CD4-positive, alpha-beta T cell treated with Interleukin-12 subunit alpha and Interleukin-12 subunit beta, for 1 hour (primary cell): ENCODE measurements at places on chromosomes 5 and 9.

- no peak for DNase-seq
Observed at GRCh38 chr9:113673726-113674125, 202.4 kb upstream of the ZNF618 start.

DNA sequence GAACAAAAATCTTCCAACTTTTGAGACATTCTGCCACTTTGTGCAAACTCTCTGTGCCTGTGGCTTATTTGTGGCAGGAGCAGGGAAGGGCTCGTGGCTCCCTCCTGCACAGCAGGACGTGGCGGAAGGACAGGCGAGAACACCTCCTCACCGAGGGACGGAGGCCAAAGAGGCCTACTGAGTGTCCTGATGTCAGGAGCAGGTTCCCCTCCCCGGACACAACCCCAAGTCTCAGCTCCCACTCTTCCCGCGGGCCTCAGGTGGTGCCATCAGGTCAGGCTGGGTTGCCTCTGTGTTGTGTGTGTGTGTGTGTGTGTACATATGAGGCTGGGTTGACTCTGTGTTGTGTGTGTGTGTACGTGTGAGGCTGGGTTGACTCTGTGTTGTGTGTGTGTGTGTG is 136.8 kb upstream of the LPCAT1 start:
- DNase-seq: no peak

DNA sequence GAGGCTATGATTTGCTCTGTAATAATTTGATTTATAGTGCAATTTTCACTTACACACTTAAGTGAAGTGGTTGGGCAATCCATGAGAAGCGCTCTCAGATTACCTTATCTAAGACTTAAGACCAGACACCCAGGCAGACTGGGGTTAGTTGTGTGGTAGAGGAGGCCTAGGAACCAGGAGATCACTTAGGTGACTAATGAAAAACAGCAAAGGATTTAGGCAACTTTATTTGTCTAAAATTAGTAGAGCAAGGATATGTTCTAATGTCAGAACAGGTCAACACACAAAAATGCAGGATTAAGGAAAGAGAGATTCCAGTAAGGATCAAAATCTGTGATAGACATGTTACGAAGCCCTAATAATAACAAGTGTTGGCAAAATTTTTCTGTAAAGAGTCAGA is 913.8 kb downstream of the TLE1 start:
- no peak for DNase-seq

- no peak for DNase-seq
Observed at GRCh38 chr9:100474082-100474923, 1.4 kb downstream of the TMEFF1 start.

DNA sequence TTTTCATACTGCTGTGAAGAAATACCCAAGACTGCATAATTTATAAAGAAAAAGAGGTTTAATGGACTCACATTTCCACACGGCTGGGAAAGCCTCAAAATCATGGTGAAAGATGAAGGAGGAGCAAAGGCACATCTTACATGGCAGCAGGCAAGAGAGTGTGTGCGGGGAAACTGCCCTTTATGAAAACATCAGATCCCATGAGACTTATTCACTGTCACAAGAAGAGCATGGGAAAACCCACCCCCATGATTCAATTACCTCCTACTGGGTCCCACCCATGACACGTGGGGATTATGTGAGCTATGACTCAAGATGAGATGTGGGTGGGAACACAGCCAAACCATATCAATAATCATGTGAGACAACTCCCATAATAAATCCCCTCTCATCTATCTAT is 8.7 kb downstream of the TTC39B start:
- no peak for DNase-seq

- no peak for DNase-seq
Observed at GRCh38 chr5:83524345-83524744, 52.8 kb downstream of the VCAN start.

DNA sequence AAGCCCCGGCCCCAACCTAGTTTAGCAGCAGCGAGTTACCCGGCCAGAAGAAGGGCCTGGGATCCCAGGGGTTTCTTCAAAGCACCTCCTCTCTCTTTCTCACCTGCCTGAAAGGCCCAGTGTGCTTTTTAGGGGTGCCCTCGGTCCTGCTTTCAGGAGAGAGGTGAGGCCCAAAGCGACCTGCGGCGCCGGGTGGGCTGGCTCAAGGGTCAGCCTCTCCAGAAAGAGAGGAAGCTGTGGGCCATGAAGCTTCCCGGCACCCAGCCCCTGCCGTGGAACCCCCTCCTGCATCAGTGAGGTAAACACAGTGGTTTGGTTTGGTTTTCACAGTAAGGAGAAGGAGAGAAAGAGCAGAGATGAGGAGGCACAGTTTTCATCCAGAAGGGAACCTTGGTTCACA is 4.3 kb downstream of the FOXB2 start:
- DNase-seq: no peak

GRCh38 chr5:149144637-149145036 is 3.3 kb downstream of the ABLIM3 start:
- no peak for DNase-seq

- DNase-seq: no peak
Observed at GRCh38 chr5:16992006-16992405, 55.9 kb upstream of the MYO10 start.

DNA sequence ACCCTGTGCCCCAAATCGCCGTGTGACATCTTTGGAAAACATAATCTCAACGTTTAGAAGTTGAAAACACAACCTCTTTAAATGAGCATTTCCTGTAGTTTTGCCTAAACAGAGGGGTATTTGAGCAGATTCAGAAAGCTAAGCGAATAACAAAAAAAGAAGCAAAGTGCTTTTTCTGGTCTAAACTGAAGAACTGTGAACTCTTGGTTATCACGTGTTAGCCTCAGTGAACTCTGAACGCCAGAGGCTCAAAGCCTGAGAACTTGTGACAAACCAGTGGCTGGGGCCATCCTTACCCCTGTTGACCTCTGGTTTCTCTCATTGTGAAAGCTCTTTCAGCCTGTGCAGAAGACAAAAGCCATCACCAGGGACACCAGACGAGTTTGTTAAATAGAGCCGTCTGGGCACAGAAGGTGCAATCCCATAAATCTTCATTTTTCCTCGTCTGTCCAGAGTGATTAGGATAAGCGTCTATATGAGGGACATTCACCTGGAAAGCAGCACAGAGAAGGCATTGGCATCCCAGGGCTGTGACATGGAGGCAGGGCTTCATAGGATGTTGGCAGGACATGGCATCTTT is 61.4 kb upstream of the ICE1 start:
- DNase-seq: no peak

GRCh38 chr5:147611483-147611882 is 101.6 kb upstream of the DPYSL3 start:
- DNase-seq: no peak

GRCh38 chr9:79129865-79130480 is 441.8 kb upstream of the TLE4 start:
- no peak for DNase-seq

DNA sequence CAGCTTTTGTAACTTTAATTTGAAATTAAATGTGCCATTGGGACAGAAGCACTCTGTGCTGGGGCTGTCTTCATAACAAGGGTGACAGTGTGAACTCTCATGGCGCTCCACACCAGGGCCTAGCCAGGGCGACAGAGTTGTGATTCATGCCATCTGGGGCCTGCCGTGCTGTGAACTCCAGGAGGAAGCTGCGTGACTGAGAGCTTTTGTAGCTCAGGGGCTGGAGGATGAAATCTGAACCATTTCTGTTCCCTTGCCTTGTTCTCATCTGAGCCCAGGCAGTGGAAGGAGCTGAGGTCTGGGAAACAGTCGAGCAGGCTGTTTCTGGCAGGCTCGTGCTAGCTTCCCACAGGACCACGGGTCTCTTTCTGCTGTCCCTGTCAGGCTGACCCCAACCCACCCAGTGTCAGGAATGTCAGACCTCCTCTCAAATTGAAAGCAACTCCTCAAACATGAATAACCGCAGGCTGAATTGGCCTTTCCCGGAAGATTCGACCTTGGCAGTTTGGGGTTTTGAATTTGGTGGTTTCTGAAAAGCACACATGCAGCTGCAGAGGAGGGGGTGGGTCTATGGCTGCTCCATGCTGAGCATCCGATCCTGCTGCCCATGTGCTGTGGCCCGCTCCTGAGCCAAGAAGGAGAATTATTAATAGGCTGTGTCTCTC is 69.2 kb upstream of the RPS23 start:
- DNase-seq: no peak

DNA sequence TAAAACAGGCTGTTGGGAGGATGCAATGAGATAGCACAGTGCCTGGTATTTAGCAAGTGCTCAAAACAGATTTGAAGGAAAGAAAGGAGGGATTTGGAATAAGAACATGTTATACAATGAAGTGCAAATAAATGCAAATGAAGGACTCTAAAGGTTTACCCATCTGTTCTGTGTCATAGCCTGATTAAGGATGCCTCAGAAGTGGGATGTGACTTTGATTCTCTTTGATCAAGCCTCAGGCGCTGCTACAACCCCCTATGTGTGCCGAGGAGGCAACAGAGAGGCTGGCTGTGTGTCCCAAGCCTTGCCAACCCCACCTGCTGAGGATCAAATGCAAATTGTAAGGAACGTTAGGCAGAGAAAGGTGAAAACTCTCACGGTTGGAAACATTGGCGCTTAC is 27.2 kb downstream of the GGTA1 start:
- no peak for DNase-seq

- DNase-seq: no peak
Observed at GRCh38 chr5:68641211-68641610, 425.7 kb downstream of the PIK3R1 start.

DNA sequence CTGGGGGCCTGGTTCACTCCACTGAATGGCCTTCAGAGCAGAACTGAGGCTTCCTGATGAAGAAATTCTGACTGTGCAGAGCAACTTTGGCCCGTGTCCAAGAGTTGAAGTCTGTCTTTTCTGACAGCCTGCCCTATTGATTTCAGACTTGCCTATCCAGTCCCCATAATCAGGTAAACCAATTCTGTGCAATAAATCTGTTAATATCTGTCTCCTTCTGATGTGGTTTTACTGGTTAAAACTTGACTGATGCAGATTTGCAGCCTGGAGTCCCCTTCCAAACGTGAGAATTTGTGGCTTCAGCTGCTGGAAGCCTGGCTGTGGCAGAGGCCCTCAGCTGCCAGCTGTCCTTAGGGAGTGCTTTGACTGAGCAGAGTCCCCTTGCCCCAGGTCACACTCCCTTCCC is 283.9 kb upstream of the ANKRD55 start:
- DNase-seq: peak; percentile 24

- DNase-seq: no peak
Observed at GRCh38 chr5:39024005-39024404, 50.2 kb downstream of the RICTOR start.

DNA sequence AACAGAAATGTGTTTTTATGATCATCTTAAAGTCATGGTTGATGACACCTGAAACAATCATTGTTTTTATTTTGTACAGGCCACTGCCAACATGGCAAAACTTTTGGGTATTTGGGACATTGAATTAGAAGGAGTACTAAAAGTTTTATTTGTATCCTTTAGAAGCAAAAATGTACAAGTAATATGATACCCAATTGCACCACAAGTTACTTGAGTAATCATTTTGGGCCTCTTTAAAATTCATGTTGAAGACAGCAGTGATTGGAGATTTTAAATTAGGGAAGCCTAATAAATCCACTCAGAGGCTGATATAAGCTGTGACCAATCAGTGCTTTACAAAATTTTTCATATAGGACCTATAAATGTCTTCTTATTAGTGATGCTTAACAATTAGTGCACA is 212.9 kb downstream of the MARCHF11 start:
- DNase-seq: no peak

GRCh38 chr5:107067395-107067794 is 603.3 kb downstream of the EFNA5 start:
- DNase-seq: no peak

DNA sequence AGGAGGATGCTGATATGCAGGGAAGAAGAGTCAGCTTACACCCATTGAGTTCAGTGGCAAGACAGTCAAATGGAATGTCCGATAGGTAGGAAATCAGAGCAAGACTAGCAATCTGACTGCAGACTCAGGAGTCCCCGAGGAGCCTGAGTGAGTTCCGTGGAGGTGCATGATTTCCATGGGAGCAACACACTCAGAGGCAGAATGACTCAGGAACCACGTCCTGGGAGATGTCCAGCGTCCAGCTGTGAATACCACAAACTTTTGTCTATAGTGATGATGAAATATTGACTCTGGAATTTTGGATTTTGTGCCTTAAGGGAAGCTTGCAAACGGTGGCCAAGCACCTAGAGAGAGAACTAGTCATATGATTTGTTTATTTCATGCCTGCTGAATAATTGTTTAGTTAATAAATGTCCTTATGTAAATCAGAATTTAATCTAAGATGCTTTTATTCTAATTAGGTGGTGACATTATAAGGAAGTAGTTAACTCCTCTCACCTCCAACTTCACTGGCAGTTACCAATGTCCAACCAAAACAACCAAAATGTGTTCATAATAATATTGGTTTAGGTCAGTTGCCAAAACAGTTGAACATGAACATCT is 100.4 kb downstream of the PDE4D start:
- no peak for DNase-seq

- no peak for DNase-seq
Observed at GRCh38 chr5:31435730-31436129, 96.2 kb downstream of the DROSHA start.

GRCh38 chr9:94175669-94176068 is 83.4 kb upstream of the ZNF169 start:
- no peak for DNase-seq

DNA sequence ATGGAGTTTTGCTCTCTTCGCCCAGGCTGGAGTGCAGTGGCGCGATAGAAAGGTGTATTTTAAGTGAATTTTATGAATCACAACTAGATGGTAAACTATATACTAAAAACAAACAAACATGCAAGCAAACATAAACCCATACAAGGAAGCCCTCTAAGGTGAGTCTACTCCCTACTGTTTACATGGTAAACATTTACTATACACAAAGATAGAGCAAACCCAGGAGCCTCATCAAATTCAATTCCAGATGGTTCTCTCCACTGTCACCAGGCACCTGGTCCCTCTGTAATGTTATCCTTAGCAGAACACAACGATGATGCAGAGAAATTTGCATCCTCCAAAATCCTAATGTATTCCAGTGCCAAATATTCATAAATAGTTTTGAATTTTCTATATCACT is 17.9 kb downstream of the ANKH start:
- no peak for DNase-seq

DNA sequence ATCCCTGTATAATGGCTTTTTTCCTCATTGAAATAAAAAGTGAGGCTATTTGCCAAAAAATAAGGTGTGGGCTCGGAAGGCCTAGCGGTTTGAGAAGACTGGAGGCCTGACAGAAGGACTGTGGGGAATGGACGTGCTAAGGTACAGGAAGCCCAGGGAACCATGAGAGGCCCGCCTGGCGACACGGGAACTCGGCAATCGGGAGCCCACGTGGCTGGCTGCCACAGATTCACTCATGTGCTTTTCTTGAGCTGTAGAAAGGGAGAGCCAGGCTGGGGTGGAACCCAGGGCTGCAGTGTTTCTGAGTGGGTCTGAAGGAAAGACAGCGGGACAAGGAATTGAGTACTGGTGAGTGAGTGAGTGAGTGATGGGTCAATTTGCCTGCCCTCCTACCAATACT is 11.9 kb upstream of the DDX41 start:
- no peak for DNase-seq

GRCh38 chr5:132428147-132428482 is 58.6 kb downstream of the SLC22A5 start:
- DNase-seq: no peak

DNA sequence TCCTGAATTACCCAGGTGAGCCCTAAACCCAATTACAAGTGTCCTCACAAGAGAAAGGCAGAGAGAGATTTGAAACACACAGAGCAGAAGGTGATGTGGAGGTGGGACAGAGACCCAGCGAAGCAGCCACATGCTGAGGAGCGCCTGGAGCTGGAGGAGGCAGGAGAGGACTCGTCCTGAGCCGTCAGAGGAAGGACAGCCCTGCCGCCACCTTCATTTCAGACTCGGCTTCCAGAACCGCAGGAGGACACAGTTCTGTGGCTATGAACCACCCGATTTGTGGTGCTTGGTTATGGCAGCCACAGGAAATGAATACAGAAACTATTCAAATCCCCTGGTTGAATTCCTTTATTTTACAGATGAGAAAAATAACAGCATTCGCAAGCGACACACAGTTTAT is 16.4 kb upstream of the FBP1 start:
- DNase-seq: no peak
